Stimulated activated CD4-positive, alpha-beta T cell treated with anti-CD3 and anti-CD28 coated beads, Interleukin-4, amount 100 ng/mL, for 1 hour (primary cell): ENCODE measurements at places on chromosomes 13 and 19.

GRCh38 chr19:47013041-47013517 is 6.6 kb upstream of the NPAS1 start:
- peak; percentile 65 for DNase-seq

DNA sequence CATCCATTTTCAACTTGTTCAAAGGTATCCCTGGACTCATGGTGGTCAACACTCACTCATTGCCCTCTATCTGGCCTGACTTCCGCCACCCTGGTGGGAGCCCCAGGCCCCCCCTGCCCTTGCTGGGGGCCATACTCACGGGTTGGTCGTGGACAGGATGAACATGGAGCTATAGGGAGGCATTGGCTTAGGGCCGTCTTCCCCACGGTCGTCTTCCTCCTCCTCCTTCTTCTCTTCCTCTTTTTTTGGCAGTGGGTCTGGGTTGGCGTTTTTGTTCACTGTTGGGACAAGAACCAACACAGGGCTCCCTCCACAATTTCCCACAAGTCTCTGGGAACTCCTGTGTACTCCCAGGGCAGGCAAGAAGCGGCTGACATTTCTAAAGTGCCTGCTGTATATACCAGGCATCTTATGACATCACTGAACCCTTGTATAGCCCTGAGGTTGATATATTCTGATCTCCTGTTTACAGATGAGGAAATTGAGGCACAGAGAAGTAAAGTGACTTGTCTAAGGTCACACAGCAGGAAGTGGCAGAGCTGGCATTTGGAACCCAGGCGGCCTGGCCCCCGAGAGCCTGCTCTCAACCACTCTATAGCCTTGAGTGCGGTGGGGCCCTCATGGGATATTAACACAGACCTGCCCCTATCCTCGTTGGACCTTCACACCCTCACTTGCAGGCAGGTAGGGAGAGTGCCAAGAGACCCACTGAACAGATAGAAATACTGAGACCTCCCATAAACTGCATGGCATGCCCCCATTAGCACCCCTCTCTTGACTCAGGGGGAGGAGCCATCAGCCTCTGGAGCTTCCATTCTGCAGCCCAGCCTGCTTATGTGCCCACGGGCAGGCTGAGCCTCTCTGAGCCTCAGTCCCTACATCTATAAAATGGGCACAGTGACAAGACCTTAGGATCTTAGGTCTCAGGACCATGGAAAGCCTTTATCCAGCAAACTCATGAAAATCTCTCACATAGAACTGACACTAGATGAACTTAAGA is 135.0 kb downstream of the IER2 start:
- no peak for DNase-seq

DNA sequence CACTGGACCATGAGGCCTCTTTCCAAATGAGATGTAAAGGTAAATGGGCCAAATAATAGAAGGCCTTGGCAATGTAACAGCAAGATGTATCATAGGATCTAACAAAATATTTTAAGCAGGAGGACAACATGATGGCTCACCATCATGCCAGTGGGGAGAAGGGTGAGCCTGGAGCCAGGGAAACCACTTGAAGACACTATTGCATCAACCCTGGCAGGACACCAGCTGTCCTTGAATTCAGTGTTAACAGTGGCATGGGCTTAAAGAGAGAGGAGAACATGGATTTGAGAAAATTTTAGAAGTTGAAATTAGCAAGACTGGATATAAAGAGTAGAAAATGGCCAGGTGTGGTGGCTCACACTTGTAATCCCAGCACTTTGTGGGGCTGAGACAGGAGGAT is 6.7 kb upstream of the RCBTB2 start:
- DNase-seq: no peak

GRCh38 chr19:1648459-1648849 is 4.0 kb downstream of the TCF3 start:
- DNase-seq: no peak

- no peak for DNase-seq
Observed at GRCh38 chr13:25701304-25701703, 329.5 kb downstream of the ATP8A2 start.

DNA sequence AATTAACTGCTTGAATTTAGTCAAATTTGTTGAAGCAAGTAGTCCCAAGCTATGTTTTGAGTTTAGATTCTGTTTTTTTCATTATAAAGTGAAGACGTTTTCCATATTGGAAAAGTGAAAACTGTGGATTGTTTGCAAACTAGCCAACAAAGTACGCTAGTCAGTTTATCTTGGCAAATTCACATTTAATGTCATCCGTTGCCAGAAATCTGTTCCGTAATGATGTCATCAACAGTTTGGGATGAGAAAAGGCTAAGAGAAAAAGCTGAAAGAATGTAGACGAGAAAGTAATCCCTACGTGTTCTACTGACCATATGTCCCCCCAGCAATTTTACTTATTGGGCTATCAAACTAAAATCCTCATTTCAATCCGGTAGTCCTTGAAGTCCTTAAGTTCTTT is 419.6 kb downstream of the GPC6 start:
- DNase-seq: no peak

- DNase-seq: no peak
Observed at GRCh38 chr19:33248954-33249613, 23.4 kb upstream of the SLC7A10 start.

DNA sequence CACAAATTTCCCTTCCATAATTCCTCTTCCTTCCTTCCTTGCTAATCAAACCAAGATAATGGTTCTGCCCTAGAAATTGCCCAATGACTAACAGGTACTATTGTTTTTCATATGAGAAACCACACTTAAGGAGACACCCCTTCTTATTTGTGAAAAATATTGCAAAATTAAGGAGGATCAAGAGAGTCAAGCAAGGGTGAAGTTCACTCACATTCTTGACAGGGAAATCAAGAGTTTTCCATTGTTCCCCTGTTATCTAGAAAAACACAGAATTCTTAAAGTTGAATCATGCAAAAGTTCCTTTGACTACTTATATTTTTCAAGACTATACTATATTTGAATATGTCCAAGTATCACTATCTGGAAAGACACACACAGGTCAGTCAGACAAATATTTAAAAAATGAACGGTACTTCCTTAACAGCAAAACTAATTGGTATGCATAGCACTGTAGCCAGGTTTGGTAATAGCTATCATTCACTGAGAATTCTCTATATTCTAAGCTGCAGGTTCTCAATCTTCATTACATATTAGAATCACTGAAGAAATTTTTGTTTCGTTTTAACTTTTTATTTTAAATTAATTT is 897.2 kb downstream of the DIAPH3 start:
- DNase-seq: no peak

- DNase-seq: no peak
Observed at GRCh38 chr19:16605553-16605994, 22.4 kb downstream of the MED26 start.

GRCh38 chr19:33219261-33219815 is 6.3 kb downstream of the SLC7A10 start:
- DNase-seq: no peak

DNA sequence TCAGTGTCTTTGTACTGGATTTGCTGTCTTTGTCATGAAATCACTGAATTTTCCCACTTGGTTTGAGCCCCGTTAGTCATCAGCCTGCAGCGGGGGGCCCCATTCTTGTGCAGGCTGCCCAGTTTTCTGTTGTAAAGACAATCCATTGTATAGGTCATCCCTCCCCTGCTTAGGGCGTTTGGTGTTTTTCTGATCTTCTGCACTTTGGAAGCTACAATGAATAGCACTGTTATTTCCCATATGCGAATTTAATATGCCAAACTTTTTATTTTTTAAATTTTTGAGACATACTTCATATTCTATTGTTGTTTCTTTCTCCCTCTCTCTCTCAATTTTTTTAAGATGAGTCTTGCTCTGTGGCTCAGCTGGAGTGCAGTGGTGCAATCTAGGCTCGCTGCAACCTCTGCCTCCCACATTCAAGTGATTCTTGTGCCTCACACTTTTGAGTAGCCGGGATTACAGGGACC is 9.0 kb downstream of the SLC27A1 start:
- no peak for DNase-seq

GRCh38 chr13:98930151-98930591 is 47.7 kb downstream of the DOCK9 start:
- DNase-seq: no peak

DNA sequence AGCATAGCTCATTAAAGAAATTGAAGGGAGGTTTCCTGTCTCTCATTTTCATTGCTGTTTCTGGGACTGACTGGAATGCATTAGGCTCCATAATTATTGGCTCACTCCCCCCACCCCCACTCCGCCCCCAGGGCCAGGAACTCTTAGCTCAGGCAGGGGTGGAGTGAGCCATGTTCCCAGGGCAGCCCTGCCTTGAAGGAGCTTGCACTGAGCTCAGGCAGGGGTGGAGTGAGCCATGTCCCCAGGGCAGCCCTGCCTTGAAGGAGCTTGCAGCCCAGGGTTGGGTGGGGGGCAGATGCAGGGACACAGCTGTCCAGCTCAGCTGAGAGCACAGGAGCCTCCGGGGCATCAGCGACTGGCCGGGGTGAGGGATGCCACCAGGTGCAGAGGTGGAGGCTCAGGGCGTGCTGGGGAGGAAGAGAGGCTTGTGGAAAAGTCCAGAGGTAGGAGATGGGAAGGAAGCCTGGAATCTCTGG is 39.1 kb upstream of the TFDP1 start:
- no peak for DNase-seq

DNA sequence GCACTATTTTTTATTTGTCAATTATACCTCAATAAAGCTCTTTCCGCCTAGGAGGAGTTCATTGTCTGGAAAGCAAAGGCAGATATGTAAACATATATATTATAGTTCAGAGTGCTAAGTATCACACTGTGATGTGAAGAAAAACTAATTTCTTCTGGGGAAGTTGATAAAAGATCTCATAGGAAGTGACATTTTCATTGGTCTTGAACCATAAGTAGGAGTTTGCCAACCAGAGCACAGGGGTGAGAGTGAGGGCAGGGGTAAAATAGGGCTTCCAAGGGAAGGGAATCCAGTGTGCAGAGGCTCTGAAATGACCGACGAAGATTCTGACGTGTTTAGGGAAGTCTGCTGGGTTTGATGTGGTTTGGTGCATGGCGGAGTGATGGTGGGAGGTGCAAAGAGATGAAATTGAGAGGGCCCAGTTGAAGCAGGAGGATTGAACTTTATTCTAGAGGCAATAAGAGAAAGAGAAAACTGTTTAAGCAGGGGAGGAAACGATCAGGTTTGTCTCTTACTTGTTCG is 780 bp upstream of the GTF2F2 start:
- peak; percentile 42 for DNase-seq

DNA sequence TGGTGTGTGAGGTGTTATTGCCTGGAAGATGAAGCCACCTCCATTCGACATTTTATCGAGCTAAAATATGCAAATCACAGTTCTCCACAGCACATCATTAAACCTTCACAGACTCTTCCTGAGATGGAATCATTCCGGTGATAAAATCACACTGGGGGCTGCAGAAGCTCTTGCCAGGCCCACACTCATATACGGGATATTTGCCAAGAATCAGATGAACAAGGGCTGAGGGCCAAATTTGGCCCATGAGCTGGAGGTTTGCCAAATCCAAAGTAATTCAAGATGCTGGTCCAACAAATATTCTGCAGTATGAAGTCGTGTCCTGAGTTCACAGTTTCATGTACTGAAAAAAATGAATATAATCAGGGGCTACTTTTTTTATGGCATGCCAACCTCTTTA is 16.7 kb upstream of the RXFP2 start:
- no peak for DNase-seq

DNA sequence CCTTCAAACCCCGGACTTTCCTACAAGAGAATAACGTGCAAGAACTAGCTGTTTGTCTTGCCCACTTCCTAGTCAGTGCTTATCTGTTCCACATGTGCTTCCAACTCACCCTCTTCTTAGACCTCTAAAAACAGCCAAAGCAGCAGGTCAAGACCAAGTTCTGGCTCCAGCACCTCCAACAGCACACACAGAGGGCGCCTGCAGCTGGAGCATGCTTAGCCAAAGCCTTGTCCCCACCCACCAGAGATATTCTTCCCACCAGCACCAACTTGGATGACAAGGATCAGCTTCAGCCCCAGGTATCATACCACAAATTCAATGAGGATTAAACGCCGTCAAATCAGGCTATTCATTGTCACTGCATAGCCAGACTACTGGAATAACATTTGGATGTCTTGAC is 17.9 kb downstream of the RCBTB1 start:
- DNase-seq: no peak

- DNase-seq: no peak
Observed at GRCh38 chr19:45574526-45574925, 10.1 kb downstream of the OPA3 start.

DNA sequence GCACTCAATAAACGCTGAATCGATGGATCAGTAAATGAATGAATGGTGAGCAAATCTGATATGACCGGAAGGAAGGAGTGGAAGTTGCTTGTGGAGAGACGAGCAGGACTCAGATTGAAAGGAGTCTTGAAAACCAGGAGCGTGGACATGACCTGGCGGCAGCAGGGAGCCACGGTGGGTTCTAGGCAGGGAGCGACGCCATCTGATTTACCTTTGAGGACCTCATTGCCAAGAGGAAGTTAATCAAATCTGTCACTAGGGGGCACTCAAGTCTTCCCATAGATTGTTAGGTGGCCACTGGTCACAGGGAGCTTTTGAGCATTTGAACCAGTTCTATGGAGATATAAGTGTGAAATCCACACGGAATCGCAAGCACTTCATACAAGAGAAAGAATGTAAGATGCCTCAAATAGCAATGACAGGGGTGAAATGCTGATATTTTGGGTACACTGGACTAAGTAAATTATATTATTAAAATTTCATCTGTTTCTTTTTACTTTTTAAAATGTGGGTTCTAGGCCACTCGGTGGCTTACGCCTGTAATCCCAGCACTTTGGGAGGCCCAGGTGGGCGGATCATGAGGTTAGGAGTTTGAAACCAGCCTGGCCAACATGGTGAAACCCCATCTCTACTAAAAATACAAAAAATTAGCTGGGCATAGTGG is 9.2 kb upstream of the FBN3 start:
- peak; percentile 17 for DNase-seq

GRCh38 chr13:46173656-46174055 is 8.3 kb downstream of the LCP1 start:
- DNase-seq: no peak

- DNase-seq: no peak
Observed at GRCh38 chr13:30415430-30416030, 6.8 kb upstream of the UBE2L5 start.
